ENCODE measurements at places on chromosomes 3 and 15. TPM values are rescaled to one million over a fixed set of nuclear protein-coding genes. Genes with fewer than 3 reads are reported as not detected.

Gene KIF23
- 124 TPM for total RNA-seq

DNA sequence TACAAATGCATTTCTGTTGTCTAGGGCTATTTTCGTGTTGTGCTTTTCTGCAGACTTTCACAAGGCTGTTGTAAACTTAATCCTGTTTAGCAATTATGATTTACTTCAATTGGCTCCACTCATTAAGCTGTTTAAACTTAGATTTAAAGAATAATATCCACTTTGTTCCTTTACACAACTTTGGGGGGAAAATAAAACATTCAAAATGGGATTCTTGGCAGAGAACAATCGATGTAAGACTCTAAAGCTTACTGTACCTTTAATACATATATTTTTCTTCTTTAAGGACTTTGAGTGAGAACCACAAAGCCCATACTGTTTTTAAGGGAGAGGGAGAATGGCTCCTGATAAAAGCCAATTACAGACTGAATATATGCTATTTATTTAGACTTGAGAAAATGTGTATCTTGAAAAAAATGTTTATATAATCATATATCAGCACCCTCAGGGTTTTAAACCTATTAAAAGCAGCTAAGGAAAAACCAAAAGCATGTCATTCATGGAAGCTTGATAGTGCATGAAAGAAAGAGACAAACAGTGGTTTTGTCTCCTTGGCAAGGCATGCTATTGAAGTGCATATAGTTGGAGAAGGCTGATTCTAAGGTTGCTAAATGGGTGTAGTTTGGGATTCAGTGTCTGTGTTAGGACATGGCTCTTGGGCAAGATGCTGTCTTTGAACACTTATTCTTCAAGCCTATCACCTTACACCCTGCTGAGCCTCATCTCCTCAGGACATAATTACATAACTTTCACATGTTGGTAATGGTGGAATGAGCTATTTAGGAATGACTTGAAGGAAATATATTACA, 293.4 kb upstream of the TBC1D5 start:
- no peak for DNase-seq

Gene IL17RC
- total RNA-seq: 9.3 TPM

DNA sequence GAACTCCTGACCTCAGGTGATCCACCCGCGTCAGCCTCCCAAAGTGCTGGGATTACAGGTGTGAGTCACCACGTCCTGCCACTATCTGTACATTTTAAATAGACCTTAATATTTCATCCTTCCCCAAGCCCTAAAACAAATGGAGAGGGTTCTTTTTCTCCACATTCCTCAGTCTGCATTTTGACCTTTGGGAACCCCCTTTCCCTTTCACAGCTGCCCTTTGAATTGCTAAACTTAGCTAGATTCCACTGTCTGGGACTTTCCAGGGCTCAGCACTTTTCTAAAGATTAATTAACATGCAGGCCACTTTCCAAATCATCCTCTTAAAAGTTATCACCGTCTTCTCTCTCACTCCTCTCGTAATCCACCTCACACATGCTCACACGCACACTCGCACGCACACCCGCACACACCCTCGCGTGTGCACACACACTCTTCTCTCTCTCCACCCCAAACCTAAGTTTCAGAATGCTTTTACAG, 124.2 kb downstream of the TMCO5A start:
- DNase-seq: no peak

Data from A673 (cell line).